Activated CD4-positive, alpha-beta T cell treated with anti-CD3 and anti-CD28 coated beads, Interleukin-2, amount 10 ng/mL, durations not matched to agents 24 days and 14 days (primary cell): ENCODE measurements at places on chromosomes 5 and 9. TPM values are rescaled to one million over a fixed set of nuclear protein-coding genes. Genes with fewer than 3 reads are reported as not detected.

Gene PCDHGB6
- total RNA-seq, result 0.09 and 0.14 TPM in 2 replicates

DNA sequence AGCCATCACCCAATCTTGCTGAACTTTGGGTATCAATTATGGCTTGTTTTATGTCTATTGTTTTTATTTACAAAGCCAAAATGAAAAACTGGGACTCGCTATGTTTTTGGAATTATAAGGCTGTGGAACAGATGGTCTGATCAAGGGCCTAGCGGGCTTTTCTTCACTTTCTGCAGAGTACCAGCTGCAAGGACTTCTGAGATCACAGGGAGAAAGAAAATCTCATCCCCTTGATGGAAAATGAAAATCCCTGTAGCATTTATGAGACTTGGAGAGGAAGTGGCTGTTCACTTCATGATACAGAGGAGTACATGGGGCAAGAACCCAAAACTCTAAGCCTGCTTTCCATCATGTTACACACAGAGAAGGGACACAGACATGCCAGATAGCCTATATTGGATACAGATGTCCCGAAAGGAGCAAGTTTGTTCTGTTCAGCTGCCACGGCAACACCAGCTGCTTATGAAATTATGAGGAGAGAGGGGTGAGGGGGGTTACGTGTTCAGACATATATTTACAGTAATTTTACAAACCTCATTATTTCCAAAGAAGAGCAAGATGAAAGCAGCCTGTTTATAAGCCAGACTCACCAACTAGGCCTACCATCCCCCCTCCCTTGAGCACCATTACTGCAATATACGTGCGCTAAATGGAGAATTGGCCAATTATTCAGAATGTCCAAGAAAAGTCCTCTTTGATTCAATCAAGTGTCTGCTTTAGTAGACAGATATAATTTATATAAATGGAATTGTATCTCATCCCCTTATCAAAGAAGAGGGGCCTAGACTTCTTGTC lies 220.0 kb downstream of the MARCHF11 start:
- no peak overlapping the region for H3K4me3 ChIP-seq
- no peak overlapping the region for H3K27ac ChIP-seq
- no peaks in the 10 kb centered on the region for H3K27me3 ChIP-seq
- no peaks in the 10 kb centered on the region for H3K4me1 ChIP-seq
- no peaks in the 10 kb centered on the region for H3K36me3 ChIP-seq

GRCh38 chr9:84166891-84167290 lies 173.7 kb downstream of the SLC28A3 start:
- no peak for DNase-seq
- H3K27me3 ChIP-seq, result peaks cover 7% of the 10 kb centered on the region
- no peaks in the 10 kb centered on the region for H3K36me3 ChIP-seq
- no peak overlapping the region for H3K27ac ChIP-seq
- no peak overlapping the region for H3K4me3 ChIP-seq

Gene BNC2
- not detected in 2 replicates for total RNA-seq

GRCh38 chr5:96876292-96876850 lies at the start of gene ERAP2:
Gene ERAP2 (plus strand): TSS chr5:96876500. CDS start chr5:96879686, 3,186 bp downstream.
- peak; percentile 77 for DNase-seq
- H3K36me3 ChIP-seq, result peaks cover 20% of the 10 kb centered on the region
- H3K27ac ChIP-seq, result peak within 1 kb of the TSS; percentile 98
- H3K27me3 ChIP-seq, result no peaks in the 10 kb centered on the region
- peaks cover 62% of the 10 kb centered on the region for H3K4me1 ChIP-seq

Gene UBE2QL1
- 0.54 and 0.77 TPM in 2 replicates for total RNA-seq
